Glutamatergic neuron (in vitro differentiated cells): ENCODE measurements at places on chromosomes 16 and 17. TPM values are rescaled to one million over a fixed set of nuclear protein-coding genes. Genes with fewer than 3 reads are reported as not detected.

CTCF gene
- 42.8 TPM for total RNA-seq

RRAD gene
- total RNA-seq, result 1.1 TPM

KRTAP1-5 gene
- total RNA-seq, result not detected

MMP2 gene
- total RNA-seq, result 7.0 TPM

HGS gene
- 167 TPM for total RNA-seq

PNMT gene
- not detected for total RNA-seq

KIF2B gene
- total RNA-seq, result not detected

- no peaks in the 10 kb centered on the region for H3K36me3 ChIP-seq
- DNase-seq, result no peak
- H3K27ac ChIP-seq, result no peak overlapping the region
- no peaks in the 10 kb centered on the region for H3K27me3 ChIP-seq
- H3K4me1 ChIP-seq, result peaks cover 2% of the 10 kb centered on the region
Measured at GRCh38 chr16:16038950-16039349, 89.5 kb downstream of the ABCC1 start.

GRCh38 chr16:10619271-10619849, 39.0 kb upstream of the EMP2 start:
- no peaks in the 10 kb centered on the region for H3K36me3 ChIP-seq
- peaks cover 20% of the 10 kb centered on the region for H3K4me1 ChIP-seq
- H3K4me3 ChIP-seq, result peak overlapping the region; percentile 50
- peaks cover 12% of the 10 kb centered on the region for H3K27me3 ChIP-seq
- H3K27ac ChIP-seq, result no peak overlapping the region
- peak; percentile 46 for DNase-seq

DNA sequence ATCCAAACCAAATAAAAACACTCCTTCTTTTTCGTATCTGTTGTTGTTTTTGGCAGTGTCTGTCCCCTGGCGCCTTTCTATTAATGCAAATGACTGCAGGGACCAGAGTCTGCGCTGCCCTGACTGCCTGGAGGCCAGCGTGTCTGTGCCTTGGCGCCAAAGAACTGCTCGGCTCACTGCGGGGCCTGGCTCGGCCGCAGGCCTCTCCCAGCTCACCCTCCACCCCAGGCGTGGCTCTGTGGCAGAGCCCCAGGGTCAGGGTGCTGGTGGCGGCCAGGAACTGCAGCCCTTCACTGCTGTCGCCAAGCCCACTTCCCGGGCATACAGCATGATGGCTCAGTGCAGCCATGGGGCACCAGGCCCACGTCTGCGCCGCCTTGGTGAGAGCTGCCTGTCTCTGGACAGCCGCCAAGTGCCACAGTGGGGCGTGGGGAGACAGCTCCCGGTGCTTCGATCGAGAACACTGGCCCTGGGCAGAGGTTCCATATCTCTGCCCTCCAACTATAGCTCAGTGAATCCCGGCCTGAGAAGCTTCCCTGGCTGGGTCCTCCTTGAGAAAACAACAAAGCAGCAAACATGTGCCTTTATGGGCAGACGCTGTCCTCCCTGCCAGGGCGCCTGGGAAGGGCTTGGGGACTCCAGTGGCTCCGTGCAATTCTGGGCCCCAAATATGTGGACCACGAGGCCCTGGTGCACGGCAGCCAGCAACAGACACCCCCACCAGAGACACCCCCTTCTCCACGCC, 11.1 kb downstream of the CANT1 start:
- no peak overlapping the region for H3K27ac ChIP-seq
- peaks cover 16% of the 10 kb centered on the region for H3K27me3 ChIP-seq
- DNase-seq, result no peak
- no peak overlapping the region for H3K4me3 ChIP-seq
- H3K4me1 ChIP-seq, result no peaks in the 10 kb centered on the region

DNA sequence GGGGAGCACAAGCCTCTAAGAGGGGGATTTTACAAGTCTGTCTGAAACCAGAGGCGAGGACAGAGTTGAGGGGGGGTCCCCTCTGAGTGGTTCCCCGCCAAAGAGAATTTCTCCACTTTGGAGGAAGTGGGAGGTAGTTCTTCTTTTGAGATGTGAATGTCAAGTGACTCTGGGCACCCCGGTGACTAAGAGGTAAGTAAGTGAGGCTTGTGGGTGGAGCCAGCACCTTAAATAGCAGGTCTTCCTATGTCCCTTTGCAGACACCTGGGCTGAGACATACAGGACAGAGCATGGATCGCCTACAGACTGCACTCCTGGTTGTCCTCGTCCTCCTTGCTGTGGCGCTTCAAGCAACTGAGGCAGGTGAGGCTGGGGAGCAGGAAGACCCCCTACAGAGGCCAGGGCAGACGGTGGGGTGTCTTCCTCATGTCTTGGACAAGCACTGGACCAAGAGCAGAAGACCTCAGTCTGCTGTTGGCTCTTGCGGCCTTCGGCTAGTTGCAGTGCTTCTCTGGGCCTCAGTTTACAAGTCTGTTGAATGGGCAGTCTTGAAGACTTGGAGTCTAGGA, at the start of gene CCL22:
CCL22 (plus strand) TSS at position 257 of the 569 bp plus-strand sequence; CDS start at position 291, 34 bp downstream.
- no peak for DNase-seq
- H3K4me3 ChIP-seq, result no peak within 1 kb of the TSS
- no peak within 1 kb of the TSS for H3K27ac ChIP-seq
- no peaks in the 10 kb centered on the region for H3K4me1 ChIP-seq
- H3K36me3 ChIP-seq, result no peaks in the 10 kb centered on the region

- no peak overlapping the region for H3K27ac ChIP-seq
- peaks cover 30% of the 10 kb centered on the region for H3K4me1 ChIP-seq
- peaks cover 6% of the 10 kb centered on the region for H3K27me3 ChIP-seq
- DNase-seq, result no peak
Measured at GRCh38 chr16:75293173-75293572, 41.7 kb upstream of the BCAR1 start.

GRCh38 chr16:52515068-52515671, 31.8 kb downstream of the TOX3 start:
- no peak overlapping the region for H3K27ac ChIP-seq
- H3K27me3 ChIP-seq, result no peaks in the 10 kb centered on the region
- peaks cover 2% of the 10 kb centered on the region for H3K4me1 ChIP-seq
- no peak for DNase-seq
- no peak overlapping the region for H3K4me3 ChIP-seq

DNA sequence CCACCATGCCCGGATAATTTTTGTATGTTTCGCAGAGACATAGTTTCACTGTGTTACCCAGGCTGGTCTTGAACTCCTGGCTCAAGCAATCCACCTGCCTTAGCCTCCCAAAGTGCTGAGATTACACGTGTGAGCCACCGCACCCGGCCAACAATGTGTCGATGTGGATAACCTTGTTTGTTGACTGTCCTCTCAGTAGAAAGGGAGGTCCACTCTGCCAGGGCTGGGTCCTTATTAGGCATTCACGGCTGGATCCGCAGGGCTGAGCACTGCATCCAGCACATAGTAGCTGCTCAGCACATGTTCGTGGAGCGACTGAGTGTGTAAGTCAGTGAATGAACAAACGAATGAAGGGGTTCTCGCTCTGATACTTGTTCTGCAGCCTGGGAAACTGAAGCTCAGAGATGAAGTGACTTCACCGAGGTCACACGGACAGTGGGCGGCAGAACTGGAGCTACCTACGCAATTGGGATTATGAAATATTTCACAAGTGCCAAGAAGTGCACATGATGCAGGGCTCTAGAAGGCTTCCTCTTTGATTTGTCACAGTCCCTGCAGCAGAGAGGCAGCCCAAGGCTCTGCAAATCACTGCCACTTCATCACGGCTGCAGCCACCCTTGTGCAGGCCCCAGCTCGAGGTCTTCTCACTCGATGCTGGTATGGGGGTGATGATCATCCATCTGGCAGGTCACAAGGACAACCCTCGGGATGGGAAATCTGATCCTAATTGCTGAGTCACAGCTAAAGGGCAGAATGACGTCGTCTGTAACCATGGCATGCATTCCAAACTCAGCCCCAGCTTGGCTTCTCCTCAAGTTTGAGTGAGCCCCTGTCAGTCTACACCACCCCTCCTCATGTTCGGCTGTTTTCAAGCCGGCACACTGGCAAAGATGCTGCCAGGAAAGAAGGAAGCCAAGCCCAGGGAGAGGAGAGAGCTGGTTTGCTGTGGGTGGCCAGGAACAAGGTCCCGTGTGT, 28.0 kb upstream of the SNN start:
- H3K4me1 ChIP-seq, result peaks cover 22% of the 10 kb centered on the region
- H3K4me3 ChIP-seq, result no peak overlapping the region
- DNase-seq, result peak; percentile 47
- H3K27ac ChIP-seq, result peak overlapping the region; percentile 89

- peaks cover 19% of the 10 kb centered on the region for H3K27me3 ChIP-seq
- no peaks in the 10 kb centered on the region for H3K4me1 ChIP-seq
- no peak overlapping the region for H3K27ac ChIP-seq
- no peak for DNase-seq
- H3K4me3 ChIP-seq, result peak overlapping the region; percentile 34
Measured at GRCh38 chr16:31529108-31529936, 1.6 kb downstream of the AHSP start.

DNA sequence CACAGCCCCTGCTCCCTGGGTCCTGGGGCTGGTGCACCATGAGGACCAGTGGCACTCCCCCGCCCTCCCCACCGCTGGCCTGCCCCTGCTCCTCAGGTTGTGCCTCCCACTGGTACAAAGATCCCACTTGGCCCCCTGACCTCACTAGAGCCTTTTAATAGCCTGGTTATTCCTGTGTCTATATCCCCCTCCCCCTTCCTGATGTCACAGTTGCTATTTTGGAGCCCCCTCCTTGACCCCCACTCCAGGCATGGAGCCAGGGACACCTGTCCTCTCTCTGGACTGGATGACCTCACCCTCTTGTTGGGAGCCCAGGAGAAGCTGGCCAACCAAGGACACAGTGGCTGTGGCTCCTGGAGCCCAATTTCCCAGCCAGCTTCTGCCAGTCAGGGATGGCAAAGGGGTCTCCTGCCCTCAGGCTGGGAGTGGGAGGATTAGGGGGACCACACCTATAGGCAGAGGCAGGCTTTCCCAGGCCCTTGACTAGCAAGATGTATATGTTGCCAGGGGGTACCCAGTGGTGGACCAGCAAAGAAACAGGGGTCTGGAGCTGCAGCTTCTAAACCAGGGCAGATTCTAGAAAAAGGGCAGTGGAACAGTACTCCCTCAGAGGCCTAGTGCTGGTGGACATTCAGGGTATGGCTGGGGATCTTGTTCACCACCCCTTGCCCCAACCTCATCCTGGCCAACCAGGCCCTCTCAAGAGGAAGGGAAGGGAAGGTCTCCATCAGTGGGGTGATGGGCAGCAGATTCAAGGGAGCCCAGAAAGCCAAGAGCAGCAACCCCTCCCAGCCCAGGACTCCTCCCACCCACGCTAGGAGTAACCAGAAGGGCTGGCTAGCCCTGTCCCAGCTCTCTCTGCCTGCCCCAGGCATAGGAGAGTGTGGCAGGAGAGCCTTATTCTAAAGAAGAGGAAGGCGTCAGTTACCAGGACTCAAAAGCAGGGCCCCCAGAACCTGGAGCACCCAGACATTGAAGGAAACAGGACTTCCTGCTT, 10.9 kb downstream of the HDAC5 start:
- H3K4me3 ChIP-seq, result peak overlapping the region; percentile 63
- DNase-seq, result no peak
- H3K4me1 ChIP-seq, result peaks cover 65% of the 10 kb centered on the region
- no peak overlapping the region for H3K27ac ChIP-seq

GRCh38 chr17:63531022-63531965, 8.1 kb downstream of the KCNH6 start:
- peaks cover 15% of the 10 kb centered on the region for H3K27me3 ChIP-seq
- DNase-seq, result no peak
- no peak overlapping the region for H3K27ac ChIP-seq
- no peaks in the 10 kb centered on the region for H3K4me1 ChIP-seq
- no peak overlapping the region for H3K4me3 ChIP-seq
- no peaks in the 10 kb centered on the region for H3K36me3 ChIP-seq

- H3K4me3 ChIP-seq, result no peak overlapping the region
- no peak for DNase-seq
- H3K36me3 ChIP-seq, result no peaks in the 10 kb centered on the region
- H3K27ac ChIP-seq, result no peak overlapping the region
- H3K4me1 ChIP-seq, result peaks cover 2% of the 10 kb centered on the region
Measured at GRCh38 chr17:83161298-83162034, 82.1 kb downstream of the METRNL start.

- peak overlapping the region; percentile 94 for H3K4me3 ChIP-seq
- peak overlapping the region; percentile 80 for H3K27ac ChIP-seq
- peaks cover 3% of the 10 kb centered on the region for H3K4me1 ChIP-seq
- peaks cover 6% of the 10 kb centered on the region for H3K27me3 ChIP-seq
Measured at GRCh38 chr17:30969989-30970830, 629 bp upstream of the RNF135 start.

DNA sequence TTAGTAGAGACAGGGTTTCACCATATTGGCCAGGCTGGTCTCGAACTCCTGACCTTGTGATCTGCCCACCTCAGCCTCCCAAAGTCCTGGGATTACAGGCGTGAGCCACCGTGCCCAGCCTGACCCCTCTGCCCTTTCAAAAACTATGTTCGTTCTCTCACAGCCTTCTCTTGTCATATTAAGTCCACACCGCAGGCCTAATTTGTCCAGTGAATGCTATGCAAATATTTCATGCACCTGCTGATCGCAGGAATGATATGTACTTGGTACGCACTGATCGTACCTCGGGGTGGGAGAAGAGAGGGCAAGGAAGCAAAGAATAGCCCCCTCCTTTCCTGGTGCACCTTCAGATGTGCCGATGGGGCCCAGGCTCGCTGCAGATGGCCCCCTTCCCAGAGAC, 3.0 kb upstream of the BIRC5 start:
- H3K4me3 ChIP-seq, result no peak overlapping the region
- no peak for DNase-seq
- H3K4me1 ChIP-seq, result peaks cover 1% of the 10 kb centered on the region
- no peaks in the 10 kb centered on the region for H3K36me3 ChIP-seq
- no peak overlapping the region for H3K27ac ChIP-seq

- no peak overlapping the region for H3K27ac ChIP-seq
- H3K4me1 ChIP-seq, result no peaks in the 10 kb centered on the region
- H3K36me3 ChIP-seq, result no peaks in the 10 kb centered on the region
- no peak overlapping the region for H3K4me3 ChIP-seq
- H3K27me3 ChIP-seq, result no peaks in the 10 kb centered on the region
- no peak for DNase-seq
Measured at GRCh38 chr17:30964876-30965275, 6.0 kb upstream of the RNF135 start.

- peaks cover 10% of the 10 kb centered on the region for H3K4me1 ChIP-seq
- H3K36me3 ChIP-seq, result no peaks in the 10 kb centered on the region
- no peak overlapping the region for H3K4me3 ChIP-seq
- no peak overlapping the region for H3K27ac ChIP-seq
Measured at GRCh38 chr17:4482338-4483011, 16.2 kb upstream of the SPNS2 start.

GRCh38 chr17:49388290-49388640, 26.2 kb upstream of the ZNF652 start:
- no peaks in the 10 kb centered on the region for H3K4me1 ChIP-seq
- no peak for DNase-seq
- no peaks in the 10 kb centered on the region for H3K36me3 ChIP-seq
- H3K4me3 ChIP-seq, result no peak overlapping the region
- H3K27ac ChIP-seq, result no peak overlapping the region

GRCh38 chr17:69523244-69523861, 108.9 kb downstream of the MAP2K6 start:
- peak overlapping the region; percentile 45 for H3K27ac ChIP-seq
- H3K36me3 ChIP-seq, result peaks cover 5% of the 10 kb centered on the region
- H3K4me3 ChIP-seq, result peak overlapping the region; percentile 27

DNA sequence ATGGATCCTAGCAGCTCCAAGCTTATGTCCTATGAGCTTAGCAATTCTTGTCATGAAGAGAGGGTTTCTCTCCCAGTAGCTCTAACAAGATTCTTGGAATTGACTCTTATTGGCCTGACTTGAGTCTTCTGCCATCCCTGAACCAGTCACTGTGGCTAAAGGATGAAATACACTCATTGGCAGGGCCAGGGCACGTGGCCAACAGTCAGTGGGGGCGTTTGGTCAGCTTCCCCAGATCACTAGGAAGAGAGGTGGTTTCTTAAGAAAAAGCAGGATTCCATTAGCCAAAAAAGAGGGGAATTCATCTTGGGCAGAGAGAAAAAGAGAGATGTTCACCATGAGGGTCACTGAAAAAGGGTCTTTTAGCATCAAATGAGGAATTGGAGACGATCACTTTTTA, 363.2 kb downstream of the SNX29 start:
- peaks cover 1% of the 10 kb centered on the region for H3K27me3 ChIP-seq
- H3K4me3 ChIP-seq, result no peak overlapping the region
- H3K36me3 ChIP-seq, result no peaks in the 10 kb centered on the region
- H3K27ac ChIP-seq, result no peak overlapping the region
